ENCODE measurements at places on chromosomes 12 and 14.

DNA sequence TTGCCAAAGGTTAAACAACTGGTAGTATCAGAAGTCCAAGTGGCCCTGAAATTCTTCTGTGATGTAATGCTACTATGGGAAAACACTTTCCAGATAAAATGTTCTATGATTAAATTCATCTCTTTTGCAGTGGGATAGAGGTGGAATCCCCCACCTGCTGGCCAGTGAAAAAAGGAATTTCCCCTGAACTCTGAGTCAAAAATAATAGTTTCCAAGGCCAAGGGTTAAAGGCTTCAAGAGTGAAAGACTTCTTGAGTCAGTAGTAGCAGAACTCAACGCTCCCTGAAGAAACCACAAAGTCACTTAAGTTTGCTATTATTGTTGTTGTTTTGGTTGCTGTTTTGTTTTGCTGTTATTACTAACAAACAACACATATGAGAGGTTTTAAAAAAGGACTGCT is 330.8 kb downstream of the SOX5 start:
- no peak for DNase-seq

- no peak for DNase-seq
These were observed 5.0 kb downstream of the RERG start for GRCh38 chr12:15216036-15216889.

DNA sequence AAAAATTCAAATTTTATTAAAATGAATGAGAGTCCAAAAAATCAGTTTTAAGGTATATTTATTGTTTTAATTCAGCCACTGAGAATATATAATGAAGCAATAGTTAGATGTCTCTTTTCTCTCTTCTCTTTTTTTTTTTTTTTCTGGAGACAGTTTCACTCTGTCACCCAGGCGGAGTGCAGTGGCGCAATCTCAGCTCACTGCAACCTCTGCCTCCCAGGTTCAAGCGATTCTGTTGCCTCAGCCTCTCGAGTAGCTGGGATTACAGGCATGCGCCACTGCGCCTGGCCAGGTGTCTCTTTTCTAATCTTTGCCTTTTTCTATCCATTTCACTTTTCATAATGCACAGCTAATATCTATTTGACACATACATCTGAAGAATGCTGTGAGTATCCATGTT is 307.1 kb upstream of the RGS6 start:
- DNase-seq: no peak

- DNase-seq: no peak
These were observed 345.2 kb upstream of the KITLG start for GRCh38 chr12:88925454-88925853.

- DNase-seq: no peak
These were observed 44.0 kb downstream of the TFCP2 start for GRCh38 chr12:51128919-51129318.

GRCh38 chr14:102407258-102407657 is 44.5 kb downstream of the TECPR2 start:
- no peak for DNase-seq

DNA sequence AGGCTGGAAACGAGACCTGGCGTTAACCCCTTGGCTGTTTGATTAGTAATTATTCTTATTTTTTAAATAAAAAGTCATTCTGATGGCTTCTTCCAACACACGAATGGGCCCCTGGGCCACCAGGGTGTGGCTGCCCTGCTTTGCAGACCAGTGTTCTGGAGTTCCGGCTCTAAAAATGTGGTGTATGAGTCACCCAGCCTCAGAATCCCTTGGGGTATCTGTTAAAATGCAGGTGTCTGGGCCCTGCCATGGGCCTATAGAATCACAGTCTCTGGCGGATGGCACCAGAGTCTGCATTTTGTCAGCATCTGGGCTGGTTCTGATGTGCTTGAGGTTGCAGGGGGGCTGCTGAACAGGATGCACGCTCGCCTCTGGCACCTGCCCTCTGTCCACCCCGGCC is 2.5 kb upstream of the PSMC1 start:
- DNase-seq: no peak

DNA sequence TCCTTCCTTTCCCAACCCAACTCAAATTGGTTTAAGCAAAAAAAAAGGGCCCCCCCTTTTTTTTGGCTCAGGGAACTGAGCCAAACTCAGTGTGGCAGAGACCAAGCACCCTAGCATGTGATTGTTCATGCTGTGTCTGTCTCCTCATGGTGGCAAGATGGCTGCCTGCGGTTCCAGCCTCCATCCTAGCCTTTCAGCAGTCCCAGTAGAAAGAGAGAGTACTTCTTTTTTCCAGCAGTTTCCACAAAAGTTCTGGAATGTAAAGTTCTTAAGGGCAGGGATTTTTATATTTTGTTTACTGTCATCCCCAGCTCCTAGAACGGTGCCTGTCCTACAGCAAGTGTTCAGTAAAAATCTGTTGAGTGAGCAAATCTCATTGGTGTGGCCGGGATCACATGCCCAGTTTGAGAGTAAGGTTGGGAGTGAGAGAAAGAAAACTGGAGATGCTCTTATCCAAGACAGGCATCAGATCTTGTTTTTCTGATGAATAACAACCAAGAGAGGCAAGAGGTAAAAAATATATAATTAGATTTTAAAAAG is 22.4 kb downstream of the CHST11 start:
- no peak for DNase-seq

DNA sequence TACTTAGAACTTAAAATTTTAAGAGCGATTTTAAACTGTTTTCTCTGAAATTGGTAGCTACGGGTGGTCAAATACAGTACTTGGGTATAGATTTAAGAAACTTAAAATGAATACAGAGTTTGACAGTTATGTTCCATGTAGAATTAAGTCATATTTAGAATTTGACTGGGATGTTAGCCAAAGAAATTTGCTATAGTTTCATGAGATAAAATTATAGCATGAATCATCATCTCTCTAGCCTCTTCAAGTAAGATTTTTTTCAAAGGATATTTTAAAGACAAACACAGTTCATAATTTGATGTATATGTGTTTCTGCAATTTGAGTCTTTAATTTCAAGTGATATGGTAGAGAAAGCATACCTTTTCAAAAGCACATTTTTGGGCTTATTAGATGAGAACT is 41.0 kb downstream of the ZCRB1 start:
- DNase-seq: no peak

DNA sequence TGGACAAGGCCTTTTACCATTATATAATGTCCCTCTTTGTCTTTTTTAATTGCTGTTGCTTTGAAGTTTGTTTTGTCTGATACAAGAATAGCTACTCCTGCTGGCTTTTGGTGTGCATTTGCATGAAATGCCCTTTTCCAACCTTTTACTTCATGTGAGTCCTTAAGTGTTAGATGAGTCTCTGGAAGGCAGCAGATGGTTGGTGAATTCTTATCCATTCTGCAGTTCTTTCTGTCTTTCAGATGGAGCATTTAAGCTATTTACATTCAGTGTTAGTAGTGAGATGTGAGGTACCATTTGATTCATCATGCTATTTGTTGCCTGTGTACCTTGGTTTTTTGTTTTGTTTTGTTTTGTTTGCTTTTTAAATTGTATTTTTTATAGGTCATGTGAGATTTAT is 208.3 kb downstream of the GPHN start:
- no peak for DNase-seq

DNA sequence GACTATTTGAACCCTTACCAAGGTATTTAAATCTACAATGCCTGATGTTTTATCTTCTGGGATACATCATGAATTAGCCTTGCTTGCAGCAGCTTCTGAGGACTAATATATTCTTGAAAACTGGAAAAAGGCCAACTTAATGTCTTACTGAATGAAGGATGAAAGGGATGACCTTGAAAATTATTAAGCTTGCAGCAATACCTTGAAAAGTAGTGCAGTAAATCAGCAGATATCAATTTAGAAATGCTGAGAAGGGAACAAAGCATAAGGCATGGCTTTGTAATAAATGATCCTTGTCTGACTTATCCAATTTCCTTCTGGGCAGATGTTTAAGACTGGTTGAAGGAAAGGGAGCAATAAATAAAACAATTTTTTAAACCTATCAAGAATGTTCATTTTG is 37.3 kb upstream of the FERMT2 start:
- no peak for DNase-seq

DNA sequence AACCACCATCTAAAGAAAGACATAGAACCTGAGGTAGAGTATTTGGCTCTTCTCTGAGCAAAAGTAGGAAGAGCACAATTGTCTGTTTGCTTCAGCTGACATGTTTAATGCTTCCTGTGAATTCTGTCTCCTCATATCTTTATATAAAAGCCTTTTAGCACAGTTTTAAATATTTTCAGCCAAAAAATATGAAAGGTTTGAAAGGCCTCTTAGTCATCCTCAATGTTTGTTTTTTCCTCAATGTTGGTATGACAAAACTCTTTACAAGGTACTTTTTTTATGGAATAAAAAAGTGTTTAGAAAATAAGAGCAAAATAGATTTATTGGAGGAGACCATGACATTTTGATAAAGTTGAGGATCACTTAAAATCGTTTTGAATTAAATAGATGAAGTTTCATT is 360.9 kb downstream of the NAV3 start:
- DNase-seq: no peak

DNA sequence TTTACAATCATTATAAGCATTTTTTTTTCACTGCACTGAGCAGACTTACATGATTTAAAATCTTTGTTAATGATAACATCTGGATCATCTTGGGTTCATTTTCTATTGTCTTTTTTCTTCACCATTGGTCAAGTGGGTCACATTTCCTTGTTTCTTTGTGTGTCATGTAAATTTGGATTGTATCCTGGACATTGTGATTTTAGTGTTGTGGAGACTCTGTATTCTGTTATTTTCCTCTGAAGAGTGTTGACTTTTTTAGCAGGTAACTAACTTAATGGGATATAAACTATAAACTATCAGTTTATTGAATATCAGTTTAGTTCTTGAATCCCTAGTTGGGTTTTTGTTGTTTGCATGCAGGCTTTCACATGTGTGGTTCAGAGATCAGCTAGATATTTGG is 4.0 kb upstream of the UNC79 start:
- DNase-seq: no peak

DNA sequence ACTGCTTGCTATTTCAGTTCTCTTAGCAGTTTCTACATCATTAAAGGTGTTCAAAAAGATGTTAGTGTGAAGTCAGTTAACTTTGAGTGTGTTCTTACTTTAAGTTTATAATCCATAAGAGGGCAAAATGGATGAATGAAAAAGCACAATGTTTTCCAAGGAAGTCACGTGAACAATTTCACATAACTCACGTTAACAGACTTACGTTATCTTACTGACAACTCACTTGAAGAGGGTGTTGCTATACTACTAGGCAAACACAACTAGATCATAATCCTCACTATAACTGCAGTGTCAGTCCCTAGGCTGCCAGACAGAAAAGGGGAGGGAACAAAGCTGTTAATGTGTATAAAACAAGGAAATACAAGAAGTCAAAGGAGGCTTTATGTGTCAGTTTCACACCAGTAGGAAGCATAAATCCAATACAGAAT is 6.4 kb downstream of the SLC2A13 start:
- no peak for DNase-seq

GRCh38 chr14:60166142-60166541 is 944 bp upstream of the DHRS7 start:
- DNase-seq: no peak

GRCh38 chr14:66979101-66979974 is 209.9 kb upstream of the GARIN2 start:
- no peak for DNase-seq

- no peak for DNase-seq
These were observed 30.0 kb downstream of the TMEM132D start for GRCh38 chr12:129873833-129874208.

GRCh38 chr14:22794551-22794951 is 20.7 kb downstream of the SLC7A7 start:
- no peak for DNase-seq

GRCh38 chr14:90743425-90743824 is 72.8 kb downstream of the TTC7B start:
- DNase-seq: no peak

DNA sequence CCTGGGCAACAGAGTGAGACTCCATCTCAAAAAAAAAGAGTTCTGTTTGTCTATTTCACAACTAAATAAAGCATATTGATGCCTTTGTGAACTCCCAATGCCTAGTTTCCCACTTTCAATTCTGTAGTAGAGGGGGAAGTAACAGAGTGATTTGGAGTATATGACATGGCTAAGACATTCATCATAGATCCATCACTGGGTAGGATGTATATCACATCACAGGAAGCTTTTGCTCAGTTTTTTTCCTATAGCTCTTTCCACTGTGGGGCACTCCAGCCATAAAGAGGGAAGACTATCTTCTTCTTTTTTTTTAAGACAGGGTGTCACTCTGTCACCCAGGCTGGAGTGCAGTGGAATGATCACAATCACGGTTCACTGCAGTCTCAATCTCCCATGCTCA is 154.0 kb upstream of the BCL2L14 start:
- DNase-seq: no peak
